Hair follicle dermal papilla cell (primary cell): ENCODE measurements at places on chromosomes 12 and 14. TPM values are rescaled to one million over a fixed set of nuclear protein-coding genes. Genes with fewer than 3 reads are reported as not detected.

Gene PRH2
- not detected in 2 replicates for total RNA-seq

Gene C1R
- 363 and 481 TPM in 2 replicates for total RNA-seq

Gene TDRD9
- 1.3 and 2.3 TPM in 2 replicates for total RNA-seq

Gene PRR4
- 1.7 and 10.5 TPM in 2 replicates for total RNA-seq

Gene SOX5
- total RNA-seq = 0.49 and 0.97 TPM in 2 replicates

Gene DGLUCY
- total RNA-seq = 60.0 and 63.4 TPM in 2 replicates

Gene LIN7A
- total RNA-seq = 6.1 and 7.6 TPM in 2 replicates

Gene P2RX7
- 2.4 TPM in 2 replicates for total RNA-seq

Gene HOXC12
- total RNA-seq = not detected in 2 replicates

Gene PTHLH
- total RNA-seq = 0.12 and 0.81 TPM in 2 replicates

Gene NUDT14
- total RNA-seq = 8.5 and 8.6 TPM in 2 replicates

Gene HOXC10
- 0.16 TPM in 1 of 2 replicates, not detected in the other for total RNA-seq

Gene COQ10A
- total RNA-seq = 12.4 and 15.6 TPM in 2 replicates

Gene PYM1
- total RNA-seq = 25.2 and 29.8 TPM in 2 replicates
